ENCODE measurements at places on chromosomes 16 and 17.

DNA sequence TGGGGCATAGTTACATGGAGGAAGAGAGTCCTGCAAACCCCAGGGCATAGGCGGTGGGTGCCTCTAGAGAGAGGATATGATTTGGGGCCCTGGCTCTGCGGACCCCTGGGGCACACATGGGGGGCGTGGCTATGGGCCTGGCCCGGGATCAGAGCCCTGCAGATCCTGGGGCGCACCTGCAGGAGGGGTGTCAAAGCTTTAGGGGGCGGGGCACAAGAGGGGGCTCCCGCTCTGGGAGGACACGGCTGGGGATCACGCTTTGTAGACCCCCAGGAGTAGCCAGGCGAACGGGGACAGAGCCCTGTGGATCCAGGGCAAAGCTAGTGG is 497 bp downstream of the BCL7C start:
- no peak for DNase-seq

DNA sequence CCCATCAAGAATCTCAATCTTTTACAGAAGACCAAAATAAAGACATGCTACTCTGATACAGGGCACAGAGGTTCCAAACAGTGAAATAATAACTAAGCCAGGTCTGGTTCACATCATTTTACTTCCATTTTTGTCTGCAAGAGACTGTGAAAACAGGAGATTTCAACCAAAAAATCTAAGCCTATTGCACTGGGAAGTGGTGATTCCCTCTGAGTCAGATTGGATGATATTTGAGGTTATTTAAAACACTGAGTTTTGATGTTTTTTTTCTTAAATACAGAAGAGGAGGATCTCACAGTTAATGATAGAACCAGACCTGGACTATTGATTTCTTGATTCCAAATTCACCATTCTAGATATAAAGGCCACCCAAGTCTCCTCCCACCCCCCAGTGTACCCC is 117.3 kb upstream of the FAM20A start:
- no peak for DNase-seq

DNA sequence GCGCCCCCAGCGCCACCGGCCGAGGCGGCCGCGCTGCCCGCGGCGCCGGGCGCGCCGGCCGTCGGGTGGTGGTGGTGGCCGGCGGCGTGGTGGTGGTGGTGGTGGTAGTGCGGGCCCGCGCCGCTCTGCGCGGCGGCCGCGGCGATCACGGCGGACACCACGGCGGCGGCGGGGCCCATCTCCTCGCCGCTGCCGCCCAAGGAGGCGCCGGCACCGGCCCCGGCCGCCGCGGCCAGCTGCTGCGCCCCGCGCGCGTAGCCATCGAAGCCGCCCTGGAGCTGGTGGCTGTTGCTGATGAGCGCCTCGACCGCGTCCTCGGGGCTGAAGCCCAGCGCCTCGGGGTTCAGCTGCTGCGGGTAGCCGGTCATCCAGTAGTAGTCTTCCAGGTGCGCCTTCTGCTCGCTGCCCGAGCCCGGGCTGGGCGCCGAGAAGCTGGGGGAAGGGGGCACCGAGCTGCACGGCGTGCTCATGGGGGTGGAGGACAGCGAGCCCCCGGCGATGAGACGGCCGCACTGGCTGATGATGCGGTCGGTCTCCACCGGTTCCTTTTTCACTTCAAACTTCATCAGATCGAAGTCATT is 1.2 kb downstream of the MAF start:
- DNase-seq: no peak

- no peak for DNase-seq
Measured at GRCh38 chr17:16938496-16939207, 33.3 kb downstream of the TNFRSF13B start.

GRCh38 chr17:82022981-82023446 is at the start of gene LRRC45:
Gene LRRC45, plus strand, starts transcription at chr17:82023305. Its CDS starts 339 bp downstream, at chr17:82023644.
- peak; percentile 100 for DNase-seq

DNA sequence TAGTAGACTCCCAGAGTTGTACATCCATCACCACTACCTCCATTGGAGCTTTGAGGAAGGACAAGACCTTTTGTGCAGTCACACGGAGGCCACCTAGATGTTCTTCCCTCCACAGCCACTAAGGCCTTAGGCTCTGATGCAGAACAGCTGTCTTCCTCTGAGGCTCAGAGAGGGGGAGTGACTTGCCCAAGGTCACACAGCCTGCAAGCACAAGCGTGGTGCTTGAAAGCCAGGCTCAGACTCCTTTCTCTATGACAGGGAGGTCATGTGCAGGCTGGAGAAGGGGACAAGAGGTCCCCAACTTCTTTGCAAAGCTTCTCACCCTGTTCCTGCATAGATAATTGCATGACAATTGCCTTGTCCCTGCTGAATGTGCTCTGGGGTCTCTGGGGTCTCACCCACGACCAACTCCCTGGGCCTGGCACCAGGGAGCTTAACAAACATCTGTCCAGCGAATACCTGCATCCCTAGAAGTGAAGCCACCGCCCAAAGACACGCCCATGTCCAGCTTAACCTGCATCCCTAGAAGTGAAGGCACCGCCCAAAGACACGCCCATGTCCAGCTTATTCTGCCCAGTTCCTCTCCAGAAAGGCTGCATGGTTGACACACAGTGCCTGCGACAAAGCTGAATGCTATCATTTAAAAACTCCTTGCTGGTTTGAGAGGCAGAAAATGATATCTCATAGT is 12.7 kb downstream of the SCGB1C2 start:
- no peak for DNase-seq

DNA sequence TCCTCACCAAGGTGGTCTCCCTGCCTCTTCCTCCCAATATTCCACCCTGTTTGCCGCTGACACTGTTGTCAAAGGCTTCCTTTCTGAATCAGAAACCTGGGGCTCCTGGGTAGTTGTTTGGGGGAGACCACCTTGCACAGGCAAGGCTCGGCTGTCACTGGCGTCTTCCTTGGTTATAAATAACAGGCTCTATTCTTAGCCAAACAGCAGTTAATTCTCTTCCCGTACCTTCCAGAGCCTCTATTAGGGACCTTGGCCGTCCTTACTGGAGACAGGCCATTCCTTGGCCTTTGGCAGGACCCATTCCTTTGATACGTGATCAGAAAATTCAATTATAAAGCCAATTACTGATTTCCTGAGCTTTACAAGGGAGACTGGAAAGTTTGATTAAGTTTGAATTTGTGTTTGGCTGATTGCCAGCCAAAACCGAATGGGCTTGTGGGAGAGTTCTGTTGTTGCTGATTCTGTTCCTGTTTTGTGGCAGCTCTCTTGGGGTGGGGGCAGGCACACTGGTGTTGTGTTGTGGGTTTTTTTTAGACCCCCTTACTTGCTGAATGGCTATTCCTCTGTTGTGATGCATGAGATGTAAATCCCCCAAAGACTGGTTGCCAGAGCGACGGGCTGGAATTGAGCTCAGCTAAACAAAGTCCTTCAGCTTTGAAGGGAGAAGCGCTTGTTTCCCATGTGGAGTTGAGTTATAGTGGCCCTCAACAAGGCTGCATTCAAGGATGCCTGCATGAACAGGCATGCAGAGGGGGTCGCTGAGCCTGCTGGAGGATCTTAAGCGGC is 104.6 kb downstream of the GNAO1 start:
- DNase-seq: no peak

DNA sequence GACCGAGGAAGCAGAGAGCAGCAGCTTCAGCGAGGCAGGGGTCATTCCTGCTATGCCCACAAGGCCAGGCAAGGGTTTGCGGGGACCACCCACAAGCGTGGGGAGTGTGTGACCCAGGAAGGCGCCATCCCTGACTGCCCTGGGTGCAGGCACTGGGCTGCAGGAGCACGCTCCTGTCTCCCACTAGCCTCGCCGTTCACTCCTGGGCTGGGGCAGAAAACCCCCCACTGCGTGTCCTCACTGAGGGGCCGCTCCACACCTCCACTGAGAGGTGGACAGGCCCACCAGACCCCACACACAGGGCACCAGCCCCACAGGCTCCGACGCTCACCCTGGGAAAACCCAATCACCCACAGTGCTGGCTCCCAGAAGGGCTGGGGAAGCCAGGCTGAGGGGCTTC is 56.1 kb downstream of the KLHDC4 start:
- DNase-seq: no peak
